ENCODE measurements at places on chromosomes 6 and 20.

DNA sequence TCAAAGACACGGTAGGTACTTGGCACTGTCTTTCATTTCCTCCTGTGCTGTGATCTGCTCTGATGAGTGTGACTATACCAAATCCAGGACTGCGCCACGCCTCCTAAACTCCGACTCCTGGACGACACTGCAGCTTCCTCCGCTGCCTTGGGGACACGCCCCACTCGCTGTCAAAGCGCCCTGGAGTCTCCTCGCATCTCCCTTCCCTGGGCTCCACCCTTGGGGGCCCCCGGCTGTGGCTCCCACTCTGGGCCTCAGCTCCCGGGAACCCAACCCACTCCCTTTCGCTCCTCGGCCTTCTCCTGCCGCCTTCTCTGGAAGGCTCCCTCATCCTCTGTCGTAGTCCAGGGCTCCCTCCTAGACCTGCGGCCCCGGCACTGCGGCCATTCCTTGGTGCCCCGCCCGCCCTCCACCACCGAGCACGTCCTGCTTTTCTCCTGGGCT lies 61.2 kb downstream of the RSPH3 start:
- no peak for DNase-seq

DNA sequence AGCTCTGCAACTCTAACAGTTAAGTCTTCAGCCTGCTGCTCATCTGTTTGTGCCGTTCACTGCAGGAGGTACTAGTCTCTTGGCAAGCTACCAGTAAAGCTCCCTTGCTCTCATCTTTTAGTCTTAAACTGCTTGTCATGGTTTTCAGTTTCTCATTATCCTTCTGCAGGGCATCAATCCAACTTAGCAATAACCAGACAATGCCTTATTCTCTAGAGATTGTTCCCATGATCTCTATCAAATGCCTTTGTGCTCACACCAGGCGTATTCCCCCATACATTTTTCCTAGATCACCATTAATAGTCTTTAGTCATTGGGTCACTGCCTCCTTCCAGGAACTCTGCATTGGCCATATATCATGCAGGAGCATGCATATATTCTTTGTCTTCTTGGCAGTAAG lies 171.3 kb downstream of the GRM1 start:
- DNase-seq = no peak

DNA sequence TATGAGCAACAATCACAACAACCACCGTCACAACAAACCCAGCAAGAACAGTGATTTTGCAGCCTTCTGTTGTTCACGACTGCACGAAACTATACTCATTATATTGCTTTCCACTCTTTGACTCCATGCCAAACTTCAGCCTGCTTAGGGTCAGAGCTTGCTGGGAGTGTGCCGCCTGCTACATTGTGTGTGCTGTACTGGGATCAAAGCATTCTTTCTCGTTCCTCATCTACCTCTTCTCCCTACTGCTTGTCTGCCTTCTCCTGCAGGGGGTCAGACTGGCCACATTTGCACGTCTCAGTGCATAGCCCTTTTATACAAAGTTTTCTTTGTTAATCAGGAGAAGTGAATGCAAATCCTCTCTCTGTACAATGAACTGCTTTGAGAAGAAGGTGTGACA lies 401.6 kb upstream of the CITED2 start:
- no peak for DNase-seq

GRCh38 chr20:39974966-39975501 lies 714.0 kb downstream of the MAFB start:
- no peak for DNase-seq

GRCh38 chr6:12301018-12301417 lies 10.9 kb downstream of the EDN1 start:
- DNase-seq = no peak

DNA sequence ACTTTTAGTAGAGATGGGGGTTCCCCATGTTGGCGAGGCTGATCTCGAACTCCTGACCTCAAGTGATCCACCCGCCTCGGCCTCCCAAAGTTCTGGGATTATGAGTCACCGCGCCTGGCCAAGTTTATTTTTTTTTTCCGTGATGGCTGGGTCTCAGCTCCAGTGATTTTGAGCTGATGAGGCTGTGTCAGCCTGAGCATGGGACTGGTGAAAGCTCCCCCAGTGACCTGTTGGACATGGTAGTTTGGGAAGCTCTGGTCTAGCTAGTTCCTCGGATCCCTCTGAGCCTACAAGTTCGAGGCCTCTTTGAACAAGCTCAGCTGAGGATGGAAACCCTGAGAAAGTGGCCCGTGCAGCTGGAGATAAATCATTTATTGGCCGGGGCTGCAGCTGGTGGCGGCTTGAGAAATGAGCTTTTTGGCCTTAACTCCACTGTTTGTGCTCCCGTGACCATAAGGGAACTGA lies 126.8 kb downstream of the SNX5 start:
- no peak for DNase-seq

DNA sequence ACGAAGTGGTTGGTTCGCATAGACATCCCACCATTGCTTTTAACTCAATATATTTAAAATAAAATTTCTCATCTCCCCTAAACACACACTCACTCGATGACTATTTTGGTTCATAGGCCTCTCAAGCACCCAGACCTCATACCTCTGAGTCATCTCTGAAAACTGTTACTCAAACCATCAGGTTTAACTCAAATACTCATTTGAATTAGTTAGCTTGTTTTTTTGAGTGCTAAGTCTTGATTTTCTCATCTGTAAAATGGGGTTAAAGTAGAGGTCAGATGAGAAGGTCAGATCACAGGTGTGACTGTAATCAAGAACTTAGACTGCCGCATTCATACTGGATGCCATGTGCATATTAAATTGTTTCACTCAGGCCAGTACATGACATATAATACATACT lies 243.9 kb upstream of the TENT5A start:
- no peak for DNase-seq

DNA sequence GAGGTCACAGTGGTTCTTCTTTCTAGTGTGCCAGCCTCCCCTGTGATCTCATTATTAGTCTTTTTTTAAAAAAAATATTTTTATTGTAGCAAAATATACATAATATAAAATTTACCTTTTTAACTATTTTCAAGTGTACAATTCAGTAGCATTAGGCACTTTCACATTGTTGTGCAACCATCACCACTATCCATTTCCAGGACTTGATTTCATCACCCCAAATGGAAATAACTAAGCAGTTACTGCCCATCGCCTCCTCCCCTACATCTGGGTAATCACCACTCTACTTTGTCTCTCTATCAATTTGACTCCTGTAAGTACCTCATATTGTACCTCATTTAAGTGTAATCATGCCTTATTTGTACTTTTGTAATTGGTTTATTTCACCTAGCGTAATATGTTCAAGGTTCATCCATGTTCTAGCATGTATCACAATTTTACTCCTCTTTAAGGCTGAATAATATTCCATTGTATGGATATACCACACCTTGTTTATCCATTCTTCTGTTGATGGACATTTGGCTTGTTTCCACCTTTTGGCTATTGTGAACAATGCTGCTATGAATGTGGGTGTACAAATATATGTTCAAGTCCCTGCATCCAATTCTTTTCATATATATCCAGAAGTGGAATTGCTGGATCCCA lies 68.6 kb upstream of the FYN start:
- DNase-seq = no peak

- no peak for DNase-seq
Measured at GRCh38 chr20:43711098-43711654, 15.6 kb downstream of the GTSF1L start.

DNA sequence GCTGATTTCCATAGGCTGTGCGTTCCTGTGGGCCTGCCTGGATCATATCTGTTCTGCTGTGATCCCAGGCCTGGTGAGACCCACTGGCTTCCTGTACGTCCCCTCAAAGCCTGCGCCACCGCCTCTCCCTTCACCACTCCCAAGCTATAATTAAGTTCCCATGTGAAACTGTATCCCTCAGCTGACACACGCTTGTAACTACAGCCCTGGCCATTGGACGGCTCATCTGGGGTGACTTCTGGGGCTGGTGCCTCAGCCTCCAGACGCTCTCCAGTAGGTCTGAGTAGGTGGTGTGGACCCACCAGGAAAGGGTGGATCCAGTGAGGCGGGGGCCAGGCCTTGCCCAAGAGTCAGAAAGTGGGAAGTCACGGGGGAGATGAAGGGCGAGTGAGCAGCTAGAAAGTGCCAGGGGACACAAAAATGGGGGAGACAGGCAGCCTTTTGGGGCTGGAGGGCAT lies 21.0 kb downstream of the PPARD start:
- no peak for DNase-seq

DNA sequence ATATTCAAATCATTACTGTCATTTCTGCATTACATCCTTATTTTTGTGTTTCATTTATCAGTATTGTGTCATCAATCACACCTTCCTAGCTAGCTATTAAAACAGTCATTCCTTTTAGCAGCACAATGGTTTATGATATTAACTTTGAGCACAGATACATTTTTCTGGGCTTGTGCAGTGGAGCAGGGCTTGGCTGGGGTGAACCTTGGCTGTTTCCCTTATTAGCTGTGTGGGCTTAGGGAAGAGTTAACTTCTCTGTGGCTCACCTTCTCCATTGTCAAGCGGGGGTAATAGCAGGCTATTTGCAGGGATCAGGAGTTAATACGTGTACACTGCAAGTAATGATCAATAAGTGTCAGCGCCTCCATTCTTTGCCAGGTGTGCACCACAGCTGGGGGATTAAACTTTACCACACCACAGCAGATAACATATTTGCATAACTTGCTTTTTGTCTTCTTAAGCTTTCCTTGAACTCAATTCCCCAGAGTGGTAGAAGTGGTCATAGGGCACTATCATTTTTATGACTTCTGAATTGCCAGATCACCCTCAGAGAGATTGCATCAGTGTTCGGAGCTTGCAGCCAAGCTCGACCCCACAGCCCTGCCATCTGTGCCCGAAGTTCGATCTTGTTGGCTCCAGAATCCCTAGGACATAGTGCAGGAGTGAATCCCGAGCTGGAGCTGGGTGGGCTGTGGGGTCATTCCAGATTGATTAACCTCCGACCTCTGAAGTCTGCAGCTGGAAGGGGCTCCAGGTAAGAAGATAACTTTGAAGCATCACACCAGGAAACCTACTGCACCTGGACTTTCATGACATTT lies 1.5 kb upstream of the PYGB start:
- DNase-seq = no peak

GRCh38 chr6:56915832-56916231 lies 39.1 kb upstream of the BEND6 start:
- DNase-seq = no peak

DNA sequence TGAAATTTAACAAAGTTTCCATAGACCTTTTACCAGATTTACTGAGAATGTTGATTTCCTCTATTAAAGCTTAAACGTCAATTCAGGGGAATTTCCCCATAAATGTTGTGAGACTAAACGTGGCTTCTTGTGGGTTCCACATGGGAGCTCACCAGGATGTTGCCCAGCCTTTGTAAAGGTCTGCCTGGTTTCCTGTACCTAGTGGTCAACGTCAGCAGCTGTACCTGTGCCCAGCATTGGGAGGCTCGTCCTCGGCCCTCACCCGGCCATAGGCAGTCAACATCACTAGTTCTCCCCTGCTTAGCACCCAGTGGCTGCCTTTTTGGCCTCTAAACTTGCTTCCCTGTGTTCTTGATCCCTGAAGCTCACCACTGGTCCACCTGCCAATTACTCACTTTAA lies 22.1 kb upstream of the CD83 start:
- DNase-seq = no peak

- no peak for DNase-seq
Measured at GRCh38 chr6:141653590-141653989, 479.1 kb upstream of the GJE1 start.

DNA sequence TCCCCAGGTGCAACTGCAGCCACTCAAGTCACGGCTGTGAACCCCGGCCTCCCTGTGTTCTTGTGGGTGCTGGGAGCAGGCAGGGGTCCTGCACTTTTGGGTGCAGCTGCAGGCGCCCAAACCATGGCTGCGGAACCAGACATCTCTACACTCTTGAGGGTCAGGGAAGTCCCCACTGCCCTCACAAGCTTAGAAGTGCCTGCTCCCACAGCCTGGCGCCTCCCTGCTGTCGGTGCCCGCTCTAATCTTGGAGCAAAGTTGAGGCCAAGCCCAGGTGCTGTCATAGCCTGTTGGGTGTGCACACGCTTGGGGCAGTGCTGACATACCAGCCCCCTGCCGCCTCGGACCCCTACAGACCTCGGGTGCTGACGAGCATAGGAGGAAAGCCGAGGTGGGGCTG lies 6.2 kb downstream of the DEFB132 start:
- DNase-seq = no peak

DNA sequence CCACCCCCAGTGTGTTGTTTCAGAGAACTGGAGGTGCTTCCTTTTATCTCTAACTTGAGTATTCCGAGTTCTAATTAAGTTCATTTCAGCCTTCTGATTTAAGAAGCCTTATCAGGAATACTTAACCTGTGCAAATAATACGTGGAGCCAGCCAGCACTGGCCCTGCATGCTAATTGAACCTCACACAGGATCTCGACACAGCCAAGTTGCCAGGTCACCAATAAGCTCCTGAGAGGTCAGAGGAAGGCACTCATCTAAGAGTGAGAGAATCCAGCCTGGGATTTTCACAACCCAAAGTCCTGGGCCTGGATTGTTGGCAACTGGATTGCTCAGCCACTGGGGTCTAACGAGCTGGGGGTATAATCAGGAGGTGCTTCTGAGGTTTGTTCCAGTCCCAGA lies 157.7 kb upstream of the LRFN2 start:
- DNase-seq = no peak

GRCh38 chr20:23094213-23094896 lies 8.2 kb upstream of the CD93 start:
- DNase-seq = no peak

DNA sequence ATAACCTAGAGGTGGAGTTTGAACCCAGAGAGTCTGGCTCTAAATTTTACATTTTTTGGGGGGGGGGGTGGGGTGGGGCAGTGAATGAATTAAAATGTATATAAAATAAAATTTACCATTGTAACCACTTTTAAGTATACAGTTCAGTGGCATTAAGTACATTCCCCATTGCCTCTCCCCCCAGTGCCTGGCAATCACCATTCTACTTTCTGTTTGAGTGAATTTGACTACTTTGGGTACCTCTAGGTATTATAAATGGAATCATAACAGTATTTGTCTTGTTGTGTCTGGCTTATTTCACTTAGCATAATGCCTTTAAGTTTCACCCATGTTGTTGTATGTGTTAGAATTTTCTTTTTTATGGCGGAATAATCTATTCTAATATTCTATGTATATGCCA lies 2.7 kb downstream of the FAM110A start:
- no peak for DNase-seq

DNA sequence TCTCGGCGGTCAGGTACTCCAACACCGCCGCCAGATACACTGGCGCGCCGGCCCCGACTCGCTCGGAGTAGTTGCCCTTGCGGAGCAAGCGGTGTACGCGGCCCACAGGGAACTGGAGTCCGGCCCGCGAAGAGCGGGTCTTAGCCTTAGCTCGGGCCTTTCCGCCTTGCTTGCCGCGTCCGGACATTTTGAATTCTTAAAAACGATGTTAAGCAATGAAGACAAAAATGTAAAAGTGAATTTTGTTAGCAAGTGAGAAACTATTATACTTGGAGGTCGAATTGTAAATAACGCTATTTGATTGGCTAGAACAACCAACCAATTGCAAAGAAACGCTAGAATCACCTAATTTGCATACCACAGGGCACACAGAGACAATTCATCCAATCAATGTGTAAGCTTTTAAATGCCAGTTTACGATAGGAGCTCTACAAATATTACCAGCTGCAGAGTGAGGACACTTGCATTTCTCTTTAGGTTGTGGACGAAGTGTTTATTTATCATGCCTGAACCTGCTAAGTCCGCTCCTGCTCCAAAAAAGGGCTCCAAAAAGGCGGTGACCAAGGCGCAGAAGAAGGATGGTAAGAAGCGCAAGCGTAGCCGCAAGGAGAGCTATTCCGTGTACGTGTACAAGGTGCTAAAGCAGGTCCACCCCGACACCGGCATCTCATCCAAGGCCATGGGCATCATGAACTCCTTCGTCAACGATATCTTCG lies 112.0 kb downstream of the HFE start:
- DNase-seq = peak; percentile 87

Measured in NK-92 treated with Interleukin-12 subunit alpha and Interleukin-12 subunit beta, amount 100 ng/mL, for 24 hours (cell line).